BJ (cell line): ENCODE measurements at places on chromosomes 7 and 10.

DNA sequence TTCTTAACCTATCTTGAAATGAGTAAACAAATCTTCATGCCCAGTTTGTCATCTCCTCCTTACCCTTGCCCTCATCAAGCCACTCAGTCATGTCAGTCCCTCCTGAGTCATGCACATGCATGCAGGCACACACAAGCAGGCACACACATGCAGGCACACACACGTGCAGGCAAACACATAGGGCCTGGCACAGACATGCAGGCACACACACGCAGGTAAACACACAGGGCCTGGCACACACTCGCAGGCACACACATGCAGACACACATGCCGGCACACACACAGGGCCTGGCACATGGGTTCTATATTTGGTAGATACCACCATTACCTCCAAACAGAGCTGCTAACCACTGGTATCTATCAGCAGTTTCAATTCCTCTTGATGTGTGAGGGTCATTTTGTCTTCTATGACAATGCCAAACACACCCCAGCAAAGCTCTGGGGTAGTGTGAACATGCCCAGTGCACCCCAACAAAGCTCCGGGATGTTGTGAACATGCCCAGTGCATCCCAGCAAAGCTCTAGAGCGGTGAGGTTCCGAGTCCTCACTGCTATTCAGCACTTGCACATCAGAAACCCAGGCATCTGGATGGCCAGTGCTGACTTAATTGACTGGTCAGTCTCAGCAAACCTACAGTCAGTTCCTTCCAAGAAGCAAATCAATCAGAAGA lies 563.8 kb downstream of the PTPRN2 start:
- DNase-seq = no peak

- no peak for DNase-seq
Observed at GRCh38 chr10:68668972-68669371, 52.1 kb upstream of the CCAR1 start.

DNA sequence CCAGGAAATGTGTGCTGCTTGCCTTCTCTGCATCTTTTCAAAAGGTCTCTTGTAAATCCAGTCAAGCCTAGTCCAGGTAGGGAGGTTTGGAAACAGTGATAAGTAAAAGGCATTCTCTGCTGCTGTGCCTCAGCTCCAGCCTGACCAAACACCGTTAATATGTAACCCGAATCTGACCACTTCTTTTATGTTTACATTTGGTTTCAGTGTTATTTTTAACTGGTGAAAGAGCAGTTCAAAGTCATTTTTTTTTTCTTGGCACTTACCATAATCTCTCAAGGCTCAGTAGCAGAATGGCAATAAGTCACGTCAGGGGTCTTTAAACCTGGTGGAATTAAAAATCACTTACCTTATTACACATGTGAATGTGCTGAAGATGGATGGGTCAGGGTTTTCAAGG lies 216.8 kb downstream of the PTEN start:
- no peak for DNase-seq

DNA sequence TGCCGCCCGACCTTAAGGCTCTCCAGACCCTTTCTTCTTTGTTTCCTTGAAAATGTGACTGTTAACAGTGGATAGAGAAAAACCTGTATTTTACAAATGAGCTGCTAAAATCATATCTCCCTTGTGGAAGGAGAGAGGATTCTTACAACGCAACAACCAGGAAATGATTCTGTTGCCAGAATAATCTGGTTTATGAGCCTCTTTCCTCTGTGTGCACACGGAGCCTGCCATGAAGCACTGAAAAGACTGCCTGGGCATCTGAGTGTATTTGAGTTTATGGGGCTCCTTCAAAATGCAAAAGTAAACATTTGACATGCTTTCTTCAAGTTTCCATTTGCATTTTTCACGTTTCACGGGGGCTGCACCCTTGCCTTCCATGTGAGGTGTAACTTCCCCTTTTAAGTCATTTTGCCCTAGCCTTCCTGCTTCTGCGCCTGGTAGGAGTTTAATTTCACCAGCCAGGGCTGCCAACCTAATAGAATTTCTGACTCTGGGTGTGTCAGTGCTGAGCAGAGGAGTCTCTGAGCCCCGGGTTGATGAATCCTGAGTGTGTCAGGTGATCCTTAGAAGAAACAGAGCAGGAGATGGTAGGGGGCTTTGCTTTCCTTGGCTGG lies 101.2 kb downstream of the GRB10 start:
- DNase-seq = no peak
